ENCODE measurements at places on chromosomes 1 and 21. TPM values are rescaled to one million over a fixed set of nuclear protein-coding genes. Genes with fewer than 3 reads are reported as not detected.

- no peaks in the 10 kb centered on the region for H3K4me1 ChIP-seq
- H3K36me3 ChIP-seq = no peaks in the 10 kb centered on the region
- no peak overlapping the region for H3K4me3 ChIP-seq
- no peak overlapping the region for H3K27ac ChIP-seq
- H3K27me3 ChIP-seq = no peaks in the 10 kb centered on the region
- peak; percentile 30 for DNase-seq
Observed at GRCh38 chr1:175319112-175319911, 126.7 kb upstream of the KIAA0040 start.

DNA sequence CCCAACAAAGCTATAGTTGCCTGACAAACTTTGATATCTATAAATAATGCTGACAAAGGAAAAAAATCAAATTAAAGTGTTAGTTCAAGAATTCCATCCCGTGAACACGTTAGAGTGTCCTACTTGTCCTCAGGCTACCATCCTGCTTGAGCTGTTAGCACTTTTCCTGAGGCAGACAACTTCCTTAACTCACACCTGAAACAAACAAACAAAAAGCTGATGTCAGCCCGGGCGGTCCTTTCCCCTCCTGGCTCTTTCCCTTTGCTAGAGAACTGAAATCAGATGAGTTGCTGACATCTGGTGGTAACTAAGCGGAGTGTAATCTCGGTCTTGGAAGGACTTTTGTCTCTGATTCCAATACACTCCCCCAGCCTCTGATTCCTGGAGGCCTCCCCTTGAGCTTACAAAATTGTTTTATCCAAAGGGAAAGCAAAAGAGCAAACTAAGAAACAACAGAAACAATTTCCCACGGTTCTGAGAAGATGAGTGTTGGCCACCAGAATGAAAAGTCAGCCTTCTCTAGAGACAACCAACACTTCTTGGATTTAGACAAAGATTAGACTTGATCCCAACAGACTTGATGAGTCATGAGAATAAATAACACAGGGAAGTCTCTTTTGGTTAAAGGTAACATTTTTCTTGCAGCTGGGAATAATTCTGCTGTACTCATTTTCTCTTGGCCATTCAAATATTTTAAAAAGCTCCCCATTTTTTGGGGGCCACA lies 135.4 kb downstream of the PROX1 start:
- H3K27ac ChIP-seq = no peak overlapping the region
- H3K4me3 ChIP-seq = no peak overlapping the region
- no peaks in the 10 kb centered on the region for H3K36me3 ChIP-seq

GRCh38 chr1:56185493-56185892 lies 393.9 kb downstream of the PLPP3 start:
- no peak overlapping the region for H3K4me3 ChIP-seq
- H3K27me3 ChIP-seq = no peaks in the 10 kb centered on the region
- H3K36me3 ChIP-seq = no peaks in the 10 kb centered on the region
- H3K4me1 ChIP-seq = peaks cover 4% of the 10 kb centered on the region
- no peak for DNase-seq

DNA sequence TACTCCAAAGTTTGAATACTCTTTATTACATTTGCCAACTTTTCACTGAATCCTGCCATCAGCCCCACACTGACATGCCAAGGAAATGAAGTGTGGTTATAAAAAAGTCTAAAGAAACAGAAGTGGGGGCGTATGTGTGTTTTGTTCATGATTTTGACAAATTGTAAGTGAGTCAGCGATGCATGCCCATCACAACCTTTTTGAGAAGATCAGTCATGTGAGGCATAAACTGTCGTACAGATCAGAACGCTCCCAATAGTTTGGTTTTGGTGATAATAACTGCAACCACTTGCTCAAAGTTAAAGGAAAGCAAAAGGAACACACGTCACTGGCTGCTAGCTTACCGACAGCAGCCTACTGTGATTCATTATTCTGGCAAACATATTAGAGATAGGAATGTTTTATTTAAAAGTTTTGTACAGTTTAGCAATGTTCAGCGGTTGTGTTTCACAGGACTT lies 95.6 kb downstream of the RGS2 start:
- H3K27me3 ChIP-seq = no peaks in the 10 kb centered on the region
- no peak overlapping the region for H3K27ac ChIP-seq
- no peak overlapping the region for H3K4me3 ChIP-seq
- H3K36me3 ChIP-seq = no peaks in the 10 kb centered on the region
- no peaks in the 10 kb centered on the region for H3K4me1 ChIP-seq

Gene ZNF436
- polyA plus RNA-seq = 17.2 TPM

- H3K27ac ChIP-seq = no peak overlapping the region
- no peaks in the 10 kb centered on the region for H3K27me3 ChIP-seq
- DNase-seq = no peak
- no peaks in the 10 kb centered on the region for H3K36me3 ChIP-seq
Observed at GRCh38 chr1:115355069-115355468, 17.0 kb upstream of the NGF start.

- no peak overlapping the region for H3K27ac ChIP-seq
- no peaks in the 10 kb centered on the region for H3K36me3 ChIP-seq
- no peak for DNase-seq
- no peaks in the 10 kb centered on the region for H3K27me3 ChIP-seq
Observed at GRCh38 chr1:246187834-246188372, 319.2 kb downstream of the SMYD3 start.

DNA sequence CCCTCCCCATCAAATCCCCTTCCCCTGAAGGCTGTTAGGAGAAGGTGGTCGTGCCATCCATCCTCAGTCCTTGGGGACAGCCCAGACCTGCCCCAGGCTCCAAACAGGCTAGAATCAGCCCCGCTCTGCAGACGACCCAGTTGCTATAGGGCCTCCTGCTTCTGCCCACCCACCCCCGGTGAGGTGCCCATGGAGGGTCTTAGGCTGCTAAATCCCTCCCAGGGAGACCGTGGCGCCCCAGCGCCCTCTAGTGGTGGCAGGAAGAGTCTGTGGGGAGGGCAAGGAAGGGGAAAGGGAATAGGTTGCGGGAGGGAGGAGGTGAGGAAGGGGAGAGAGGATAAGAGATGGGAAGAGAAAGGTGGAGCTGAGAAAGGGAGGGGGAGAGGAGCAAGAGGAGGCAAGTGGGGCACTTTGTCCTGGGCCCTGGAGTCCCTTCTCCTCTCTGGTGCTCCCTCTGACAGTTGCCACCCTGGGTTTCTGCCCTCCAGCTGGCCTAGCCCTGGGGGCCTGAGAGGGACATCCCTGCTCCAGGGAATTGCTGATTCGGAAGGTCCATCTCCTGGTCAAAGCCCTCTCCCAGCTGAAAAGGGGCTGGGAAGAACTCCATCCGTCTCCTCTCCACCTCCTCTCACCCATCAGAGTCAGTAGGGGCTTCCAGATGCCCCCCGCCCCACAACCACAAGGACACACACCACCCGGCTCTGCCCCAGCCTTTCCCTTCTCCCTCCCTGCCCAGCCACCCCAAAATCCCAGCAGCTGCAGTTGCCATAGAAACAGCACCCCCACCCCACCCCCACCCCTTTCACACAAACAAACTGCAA lies 55.4 kb downstream of the CAMK2N1 start:
- no peaks in the 10 kb centered on the region for H3K36me3 ChIP-seq
- no peaks in the 10 kb centered on the region for H3K4me1 ChIP-seq
- H3K4me3 ChIP-seq = no peak overlapping the region
- no peaks in the 10 kb centered on the region for H3K27me3 ChIP-seq
- H3K27ac ChIP-seq = no peak overlapping the region

GRCh38 chr1:8093221-8093980 lies 67.3 kb upstream of the ERRFI1 start:
- no peaks in the 10 kb centered on the region for H3K27me3 ChIP-seq
- no peak for DNase-seq
- peaks cover 6% of the 10 kb centered on the region for H3K4me1 ChIP-seq
- H3K4me3 ChIP-seq = no peak overlapping the region
- H3K27ac ChIP-seq = no peak overlapping the region

GRCh38 chr1:204817341-204817740 lies 53.3 kb upstream of the NFASC start:
- H3K27ac ChIP-seq = no peak overlapping the region
- no peak overlapping the region for H3K4me3 ChIP-seq
- DNase-seq = no peak
- no peaks in the 10 kb centered on the region for H3K27me3 ChIP-seq

DNA sequence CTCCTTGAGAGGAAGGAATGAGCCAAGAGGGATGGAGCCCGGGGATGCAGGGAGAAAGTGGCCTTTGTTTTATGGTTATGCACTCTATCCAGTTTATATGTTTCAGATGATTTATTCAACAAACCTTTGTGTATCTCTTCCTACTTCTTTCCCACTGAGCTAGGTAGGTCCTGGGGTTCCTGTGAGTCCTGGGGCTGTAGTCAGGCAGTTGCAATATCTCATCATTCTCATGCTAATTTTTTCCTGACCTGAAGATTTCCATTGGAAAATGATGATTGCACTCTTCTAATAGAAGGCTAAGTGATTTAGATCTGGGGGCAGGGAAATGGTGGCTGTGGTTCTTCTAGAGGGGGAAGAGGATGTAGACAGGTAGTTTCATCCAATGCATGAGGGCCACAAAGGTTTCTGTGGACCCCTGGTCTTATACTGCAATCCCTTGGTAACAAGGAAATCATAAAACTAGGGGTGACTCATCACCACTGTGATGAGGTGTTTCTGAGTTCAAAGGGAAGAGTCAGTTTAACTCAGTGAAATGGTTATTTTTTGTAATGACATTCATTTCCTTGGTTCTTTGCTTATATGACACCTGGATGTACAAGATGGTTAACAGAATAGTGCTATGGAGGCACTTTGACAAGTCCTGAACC lies 20.2 kb downstream of the B3GALT5 start:
- H3K4me1 ChIP-seq = no peaks in the 10 kb centered on the region
- H3K36me3 ChIP-seq = no peaks in the 10 kb centered on the region
- H3K27me3 ChIP-seq = no peaks in the 10 kb centered on the region
- H3K27ac ChIP-seq = no peak overlapping the region
- no peak overlapping the region for H3K4me3 ChIP-seq

DNA sequence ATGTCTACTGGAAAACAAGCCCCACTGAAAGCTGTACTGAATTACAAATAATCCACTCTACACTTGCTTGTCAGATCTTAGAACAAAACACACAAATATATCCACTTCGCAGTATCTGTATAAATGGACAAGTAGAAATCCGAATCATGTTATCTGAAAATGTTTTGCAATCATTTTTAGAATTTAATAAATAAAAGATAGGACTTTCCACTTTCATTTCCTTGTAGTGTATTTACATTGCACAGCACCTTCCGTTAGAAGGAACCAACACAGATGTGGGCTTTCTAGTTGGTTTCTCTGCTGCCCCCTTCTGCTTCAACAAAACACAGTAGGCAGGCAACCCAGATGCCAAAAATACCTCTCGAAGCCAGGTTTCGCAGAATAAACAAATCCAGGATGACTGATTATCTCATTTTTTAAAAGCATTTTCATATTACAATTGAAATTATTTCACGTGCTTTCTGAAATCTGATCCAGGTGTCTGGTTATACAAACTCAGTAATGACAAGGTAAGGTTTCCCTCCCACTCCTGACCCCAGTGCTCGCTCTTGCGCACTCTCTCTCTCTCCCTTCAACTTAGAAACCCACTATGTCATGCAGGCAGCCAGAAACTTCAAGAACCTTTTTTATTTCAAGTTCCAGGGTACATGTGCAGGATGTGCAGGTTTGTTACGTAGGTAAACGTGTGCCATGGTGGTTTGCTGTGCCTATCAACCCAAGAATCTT lies 389.9 kb downstream of the SMYD3 start:
- no peak overlapping the region for H3K4me3 ChIP-seq
- no peaks in the 10 kb centered on the region for H3K27me3 ChIP-seq
- no peaks in the 10 kb centered on the region for H3K36me3 ChIP-seq
- DNase-seq = no peak
- peaks cover 1% of the 10 kb centered on the region for H3K4me1 ChIP-seq
- no peak overlapping the region for H3K27ac ChIP-seq

Gene SLAMF7
- polyA plus RNA-seq = 7.3 TPM

Gene OR6N1
- polyA plus RNA-seq = not detected

Gene SLC44A5
- 1.2 TPM for polyA plus RNA-seq

DNA sequence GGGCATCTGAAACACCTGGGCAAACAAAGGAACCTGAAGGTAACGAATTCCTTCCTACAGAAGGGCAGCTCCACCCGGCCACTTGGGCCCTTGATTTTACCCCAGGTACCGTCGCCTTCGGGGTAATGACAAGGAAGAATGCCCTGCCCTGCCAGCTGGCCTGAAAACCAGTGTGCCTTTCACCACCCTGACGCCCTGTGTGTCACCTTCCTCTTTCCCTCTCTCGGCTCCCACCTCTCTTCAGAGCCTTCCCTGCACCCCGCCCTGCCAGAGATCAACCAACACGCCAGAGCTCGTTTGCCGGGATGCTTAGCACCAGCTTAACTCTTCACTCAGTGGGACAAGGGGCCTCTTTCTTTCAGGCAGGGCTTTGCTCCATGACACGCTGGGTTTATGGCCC lies 86.0 kb downstream of the SIM2 start:
- H3K4me1 ChIP-seq = no peaks in the 10 kb centered on the region
- no peaks in the 10 kb centered on the region for H3K36me3 ChIP-seq
- DNase-seq = no peak
- no peak overlapping the region for H3K27ac ChIP-seq
- H3K27me3 ChIP-seq = no peaks in the 10 kb centered on the region

DNA sequence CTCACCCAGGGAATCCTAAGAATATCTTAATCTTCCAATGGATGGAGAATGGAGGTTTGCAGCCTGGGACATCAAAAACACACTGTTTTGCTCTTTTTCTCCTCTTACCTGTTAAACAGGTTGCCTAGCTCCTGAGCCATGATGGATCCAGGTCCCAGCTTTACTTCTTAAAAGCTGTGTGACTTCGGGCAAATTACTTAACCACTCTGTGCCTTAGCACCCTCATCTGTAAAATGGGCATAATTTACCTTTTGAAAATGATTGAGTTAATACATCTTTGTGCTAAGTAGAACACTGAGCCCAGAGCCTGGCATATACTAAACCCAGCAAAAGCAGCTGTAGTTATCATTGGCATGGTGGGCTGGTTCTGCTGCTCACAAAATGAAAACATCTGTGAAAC lies 10.2 kb downstream of the COQ8A start:
- no peak overlapping the region for H3K4me3 ChIP-seq
- H3K36me3 ChIP-seq = no peaks in the 10 kb centered on the region
- peaks cover 28% of the 10 kb centered on the region for H3K4me1 ChIP-seq

Gene CNR2
- 0.10 TPM for polyA plus RNA-seq

- no peaks in the 10 kb centered on the region for H3K4me1 ChIP-seq
- H3K27me3 ChIP-seq = no peaks in the 10 kb centered on the region
- H3K4me3 ChIP-seq = no peak overlapping the region
- DNase-seq = no peak
- H3K27ac ChIP-seq = no peak overlapping the region
- H3K36me3 ChIP-seq = no peaks in the 10 kb centered on the region
Observed at GRCh38 chr1:4171480-4172450, 271.7 kb upstream of the C1orf174 start.

GRCh38 chr1:67888216-67889106 lies 55.2 kb upstream of the GNG12 start:
- no peak overlapping the region for H3K4me3 ChIP-seq
- H3K27me3 ChIP-seq = no peaks in the 10 kb centered on the region
- no peaks in the 10 kb centered on the region for H3K36me3 ChIP-seq
- H3K27ac ChIP-seq = no peak overlapping the region

Gene SEMA4A
- 2.8 TPM for polyA plus RNA-seq

Gene SERPINC1
- 0.37 TPM for polyA plus RNA-seq
